ENCODE measurements at places on chromosomes 16 and 17.
A peak's percentile ranks its signal among the peaks of the same experiment; 100 is the strongest.

- no peak for DNase-seq
Measured at GRCh38 chr16:2519711-2520080, 475 bp upstream of the AMDHD2 start.

DNA sequence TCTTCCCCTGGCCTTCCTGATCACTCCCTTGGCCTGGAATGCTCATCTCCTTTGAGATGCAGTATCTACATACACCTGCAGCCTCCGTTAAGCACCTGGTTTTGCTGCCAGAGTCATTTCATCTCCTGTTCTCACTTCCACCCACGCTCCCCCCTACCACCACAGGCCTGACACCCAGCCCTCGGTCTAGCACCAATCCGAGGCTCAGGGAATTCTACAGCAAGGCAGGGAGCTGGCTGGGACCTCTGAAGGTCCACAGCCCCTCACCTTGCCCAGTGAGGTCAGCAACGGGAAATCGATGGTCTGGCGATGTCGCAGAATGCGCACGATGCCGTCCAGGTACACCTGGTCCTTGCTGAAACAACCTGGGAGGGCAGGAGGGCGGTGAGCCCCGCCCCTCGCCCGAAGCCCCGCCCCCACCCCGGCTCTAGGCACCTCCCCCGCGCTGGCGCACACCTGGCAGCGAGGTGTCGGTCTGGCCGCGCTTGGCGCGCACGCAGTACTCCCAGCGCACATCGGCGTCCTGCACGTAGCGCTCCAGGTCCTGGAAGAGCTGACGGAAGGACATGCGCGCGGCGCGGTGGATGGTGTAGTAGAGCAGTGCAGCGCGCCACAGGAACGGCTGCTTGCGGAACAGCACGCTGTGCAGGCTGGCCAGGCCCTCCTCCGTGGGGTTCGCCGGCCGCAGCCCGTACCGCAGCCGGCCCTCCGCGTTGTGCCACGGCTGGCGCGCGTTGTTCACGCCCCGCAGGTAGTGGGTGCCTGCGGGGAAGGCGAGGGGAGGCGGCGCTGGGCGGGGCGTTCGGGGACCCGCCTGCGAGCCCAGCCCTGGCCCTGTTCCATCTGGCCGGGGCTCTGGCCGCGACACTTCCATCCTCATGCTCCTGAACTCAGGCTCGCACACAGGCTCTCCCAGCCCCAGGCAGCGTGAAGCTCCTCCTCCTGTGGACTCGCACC lies 5.7 kb downstream of the MATCAP1 start:
- DNase-seq, result peak; percentile 64

DNA sequence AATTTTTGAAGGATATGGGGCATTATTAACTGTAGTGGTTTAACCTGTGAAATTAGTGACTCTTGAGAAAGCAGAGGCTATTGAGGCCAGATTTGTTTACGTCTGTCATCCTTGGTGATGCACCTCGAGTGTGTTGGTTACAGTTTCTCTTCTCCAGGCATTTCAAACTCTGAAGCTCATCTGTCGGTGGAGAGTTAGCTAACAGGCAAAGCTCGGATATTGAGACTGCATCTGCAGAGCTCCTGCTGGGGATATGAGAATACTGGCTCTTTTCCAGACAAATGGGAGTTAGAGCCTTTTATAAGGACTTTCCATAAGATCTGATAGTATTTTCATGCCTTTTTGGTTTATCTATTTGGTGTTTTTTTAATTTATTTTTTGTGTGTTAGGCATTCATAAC lies 6.7 kb downstream of the CLEC16A start:
- no peak for DNase-seq

DNA sequence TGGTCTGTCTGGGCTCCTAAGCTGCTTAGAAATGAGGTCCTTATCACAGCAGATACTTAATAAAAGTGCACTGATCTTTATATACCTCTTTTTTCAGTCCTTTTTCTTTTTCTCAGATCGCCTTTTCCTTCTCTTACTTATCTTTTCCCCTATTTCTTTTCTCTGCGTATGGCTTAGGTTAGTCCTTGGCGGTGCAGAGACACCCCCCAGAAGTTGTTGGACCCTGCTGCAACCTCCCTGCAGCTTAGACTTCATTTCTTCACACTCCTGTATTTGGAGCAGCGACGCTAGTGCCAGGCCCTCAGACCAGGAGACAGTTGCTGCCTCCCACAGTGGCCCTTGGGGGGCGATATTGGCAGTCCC lies 67.6 kb downstream of the CENPV start:
- no peak for DNase-seq

DNA sequence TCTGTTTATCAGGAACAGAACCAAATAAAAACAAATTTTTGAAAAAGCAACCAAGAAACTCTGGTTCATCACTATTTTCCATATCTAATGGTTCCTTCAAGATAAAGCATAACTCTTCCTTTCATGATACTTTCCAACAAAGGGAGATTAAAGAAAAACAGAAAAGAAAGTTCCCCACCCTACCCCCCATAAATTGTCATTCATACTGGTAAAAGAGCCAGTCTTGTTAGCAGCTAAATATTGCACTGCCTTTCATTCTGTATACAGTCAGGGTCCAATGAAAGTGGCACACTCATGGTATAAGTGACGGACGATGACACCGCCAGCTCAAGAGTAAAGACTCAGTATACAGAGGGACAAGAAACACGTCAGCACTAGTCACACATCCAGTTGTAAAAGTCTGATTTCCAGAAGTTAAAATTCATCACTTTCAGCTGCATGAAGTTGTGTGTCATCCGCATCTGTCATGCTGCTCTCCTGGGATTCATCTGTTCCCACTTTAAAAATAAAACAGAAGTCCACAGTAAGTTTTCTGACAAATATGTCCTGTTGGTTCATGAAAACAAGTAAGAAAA lies 68.5 kb downstream of the CDC27 start:
- no peak for DNase-seq

DNA sequence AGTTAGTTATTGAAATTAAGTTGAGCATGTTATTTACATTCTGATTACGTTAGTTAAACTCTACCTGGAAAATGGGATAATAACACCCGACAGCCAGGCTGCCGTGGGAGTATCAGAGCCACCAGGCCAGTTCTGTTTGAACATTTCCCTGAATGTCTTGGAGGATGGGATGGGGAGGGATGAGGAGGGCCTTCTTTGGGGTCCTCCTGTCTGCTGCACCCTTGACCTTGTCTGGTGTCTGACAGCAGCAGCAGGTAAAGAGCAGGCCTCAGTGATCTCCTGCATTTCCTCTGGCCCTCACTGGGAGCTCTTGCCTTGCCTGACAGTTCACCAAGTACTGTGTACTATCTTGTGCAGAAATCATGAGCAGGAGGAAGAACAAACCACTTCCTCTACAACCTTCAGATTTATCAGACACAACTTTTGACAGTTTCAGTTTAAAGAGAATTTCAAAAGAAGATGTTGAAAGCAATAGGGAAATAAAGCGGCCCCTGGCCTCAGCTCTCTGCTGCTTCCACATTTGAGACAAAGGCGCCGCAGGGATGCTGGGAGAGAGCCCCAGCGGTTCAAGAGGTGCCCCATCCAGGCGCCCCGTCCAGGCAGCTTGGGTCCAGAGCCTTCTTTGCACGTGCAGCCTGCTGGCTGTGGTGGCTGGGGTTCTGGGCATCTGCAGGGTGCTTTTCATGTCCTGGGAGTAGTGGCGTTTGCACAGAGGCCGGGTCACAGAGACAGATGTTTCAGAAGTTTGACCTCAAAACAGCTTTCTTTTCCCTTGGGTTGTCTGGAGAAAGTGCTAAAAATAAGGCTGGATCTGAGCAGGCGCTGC lies 25.3 kb downstream of the CMIP start:
- no peak for DNase-seq

DNA sequence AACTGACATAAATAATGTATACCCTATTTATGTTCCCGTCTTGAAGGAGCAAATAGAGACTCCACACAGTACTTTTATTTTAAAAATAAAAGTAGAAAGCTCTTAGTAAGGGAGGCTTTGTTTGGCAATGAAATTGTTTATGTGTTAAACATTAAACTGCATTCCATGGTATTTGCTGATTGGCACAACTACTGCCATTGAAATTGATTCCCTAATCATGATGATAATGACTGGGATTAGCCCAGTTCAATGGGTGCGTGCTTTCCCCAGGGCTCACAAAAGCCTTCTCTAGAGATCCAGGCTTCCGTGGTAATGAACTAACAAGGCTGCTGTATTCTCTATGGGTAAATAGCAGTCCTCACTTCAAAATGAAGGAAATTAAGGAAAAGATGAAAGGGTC lies 67.5 kb downstream of the GPRC5B start:
- no peak for DNase-seq

- no peak for DNase-seq
Measured at GRCh38 chr16:27549464-27549745, 308 bp downstream of the GTF3C1 start.

DNA sequence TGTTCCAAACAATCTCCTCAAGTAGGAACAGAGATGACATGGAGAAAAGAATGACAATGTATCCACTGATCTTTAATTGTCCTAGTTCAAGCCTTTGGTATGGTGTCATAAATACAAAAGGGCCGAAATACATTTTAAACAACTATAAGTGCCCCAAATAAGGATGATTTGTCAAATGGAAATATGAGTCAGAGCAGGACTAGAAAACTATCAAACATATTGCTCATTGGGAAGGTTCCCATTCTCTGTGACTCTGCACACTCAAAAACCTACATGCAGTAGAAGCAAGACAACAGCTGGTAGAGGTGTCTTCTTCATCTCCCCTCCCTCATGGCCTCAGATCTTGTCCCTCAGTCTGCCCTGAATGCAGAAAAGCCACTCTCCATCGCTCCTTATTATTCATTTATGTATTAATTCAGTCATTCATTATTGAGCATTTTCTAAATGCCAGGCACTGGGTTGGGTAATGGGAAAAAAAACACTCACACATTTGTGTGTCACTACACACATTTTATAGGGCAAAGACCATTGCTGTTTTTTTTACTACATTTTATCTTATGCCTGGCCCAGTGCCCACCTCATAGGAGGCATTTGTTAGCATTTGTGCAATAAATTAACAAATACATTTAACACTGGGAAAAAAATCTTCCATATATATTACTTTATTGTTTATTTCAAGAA lies 10.1 kb downstream of the CA10 start:
- DNase-seq, result no peak

DNA sequence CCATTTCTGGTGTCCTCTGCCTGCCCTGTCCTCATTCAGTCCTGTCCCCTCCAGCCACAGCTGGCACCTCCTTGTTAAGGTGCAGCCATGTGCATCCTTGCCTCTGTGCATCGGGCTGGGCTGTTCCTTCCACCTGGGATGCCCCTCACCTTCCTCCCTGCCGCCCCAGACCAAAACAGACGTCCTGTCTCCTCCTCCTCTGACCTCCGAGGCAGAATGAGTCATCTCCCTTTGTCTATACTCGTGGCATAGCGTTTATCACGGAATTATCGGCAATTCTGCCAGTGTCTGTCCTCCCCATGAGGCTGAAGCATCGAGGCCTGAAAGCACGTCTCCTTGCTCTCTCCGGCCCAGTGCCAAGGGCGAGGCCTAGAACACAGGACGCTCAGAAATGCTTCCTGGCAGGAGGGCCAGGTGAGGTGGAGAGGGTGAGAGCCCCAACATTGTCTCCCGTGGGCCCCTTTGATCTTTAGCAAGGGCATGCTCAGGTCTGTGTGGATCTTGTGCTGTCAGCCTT lies 4.6 kb downstream of the RAI1 start:
- no peak for DNase-seq

GRCh38 chr16:50925758-50926357 lies 184.0 kb downstream of the CYLD start:
- no peak for DNase-seq

- DNase-seq, result no peak
Measured at GRCh38 chr16:48959204-48959603, 322.4 kb downstream of the CBLN1 start.

- no peak for DNase-seq
Measured at GRCh38 chr16:76532188-76532973, 255.2 kb downstream of the CNTNAP4 start.

- no peak for DNase-seq
Measured at GRCh38 chr16:83955218-83956130, 2.4 kb downstream of the OSGIN1 start.

- no peak for DNase-seq
Measured at GRCh38 chr17:69573396-69573795, 158.9 kb downstream of the MAP2K6 start.

- DNase-seq, result no peak
Measured at GRCh38 chr17:74825952-74826719, 33.5 kb downstream of the GRIN2C start.

DNA sequence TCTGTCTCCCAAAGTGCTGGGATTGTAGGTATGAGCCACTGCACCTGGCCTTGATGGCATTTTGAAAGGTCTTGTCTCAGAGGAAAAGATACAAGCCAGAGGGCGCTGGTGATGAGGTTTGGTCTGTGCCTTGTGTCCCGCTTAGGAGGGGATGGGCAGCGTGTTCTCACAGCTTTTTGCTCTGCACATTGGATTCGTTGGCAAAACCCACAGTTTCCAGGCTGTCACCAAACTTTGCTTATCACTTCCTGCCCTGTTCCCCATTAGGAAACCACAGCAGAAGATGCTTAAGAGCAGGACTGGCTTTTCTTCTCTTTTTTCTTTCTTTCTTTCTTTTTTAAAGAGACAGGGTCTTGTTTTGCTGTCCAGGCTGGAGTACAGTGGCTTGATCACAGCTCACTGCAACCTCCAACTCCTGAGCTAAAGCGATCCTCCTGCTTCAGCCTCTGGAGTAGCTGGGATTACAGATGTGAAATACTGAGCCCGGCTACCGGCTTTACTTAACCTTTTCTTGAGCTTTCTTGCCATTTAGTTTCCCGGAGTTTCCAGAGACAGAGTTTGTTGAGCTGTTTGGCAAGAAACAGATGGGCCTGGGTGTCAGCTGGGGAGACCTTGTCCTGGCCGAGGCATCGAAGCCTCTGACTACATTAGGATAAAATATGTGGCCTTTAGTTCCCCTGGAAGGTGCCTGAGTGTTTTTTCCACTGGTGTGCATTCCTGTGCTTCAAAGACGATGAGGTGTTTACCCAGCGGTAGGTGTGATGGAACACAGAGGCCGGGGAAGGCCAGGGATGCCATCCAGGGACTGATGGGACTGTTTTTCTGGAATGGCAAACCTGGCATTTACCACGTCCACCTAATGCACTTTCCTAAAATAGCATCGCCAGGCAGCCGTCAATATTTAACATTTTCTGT lies 112.9 kb downstream of the ABCC1 start:
- no peak for DNase-seq

- no peak for DNase-seq
Measured at GRCh38 chr17:48051706-48052486, 3.7 kb downstream of the NFE2L1 start.

- DNase-seq, result no peak
Measured at GRCh38 chr16:57538235-57538721, 1.9 kb upstream of the CCDC102A start.

- DNase-seq, result no peak
Measured at GRCh38 chr16:2398520-2398919, 30.7 kb upstream of the CCNF start.

GRCh38 chr17:80327518-80327917 lies 66.9 kb downstream of the RNF213 start:
- DNase-seq, result no peak

GRCh38 chr17:76461765-76462555 lies 5.4 kb upstream of the AANAT start:
- DNase-seq, result no peak

DNA sequence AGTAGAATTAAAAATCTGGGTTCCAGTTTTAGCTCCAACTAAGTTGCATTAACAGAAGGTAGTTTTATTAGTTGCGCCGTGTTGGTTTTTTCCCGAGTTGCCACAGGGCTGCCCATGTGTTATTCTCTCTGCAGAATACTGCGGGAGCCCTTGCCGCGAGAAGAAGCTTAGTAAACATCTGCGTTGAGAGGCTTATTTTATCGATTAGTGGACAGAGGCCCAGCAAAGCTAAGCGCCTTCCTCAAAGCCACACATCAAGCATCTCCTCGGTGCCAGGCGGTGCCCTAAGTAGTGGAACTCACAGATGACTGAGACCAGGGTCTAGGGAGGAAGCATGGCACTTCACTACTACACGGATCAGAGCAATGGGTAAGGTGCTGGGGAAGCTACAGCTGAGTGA lies 212.3 kb upstream of the IRX5 start:
- no peak for DNase-seq
